ENCODE measurements at places on chromosomes 1 and 21.
A peak's percentile ranks its signal among the peaks of the same experiment; 100 is the strongest.

DNA sequence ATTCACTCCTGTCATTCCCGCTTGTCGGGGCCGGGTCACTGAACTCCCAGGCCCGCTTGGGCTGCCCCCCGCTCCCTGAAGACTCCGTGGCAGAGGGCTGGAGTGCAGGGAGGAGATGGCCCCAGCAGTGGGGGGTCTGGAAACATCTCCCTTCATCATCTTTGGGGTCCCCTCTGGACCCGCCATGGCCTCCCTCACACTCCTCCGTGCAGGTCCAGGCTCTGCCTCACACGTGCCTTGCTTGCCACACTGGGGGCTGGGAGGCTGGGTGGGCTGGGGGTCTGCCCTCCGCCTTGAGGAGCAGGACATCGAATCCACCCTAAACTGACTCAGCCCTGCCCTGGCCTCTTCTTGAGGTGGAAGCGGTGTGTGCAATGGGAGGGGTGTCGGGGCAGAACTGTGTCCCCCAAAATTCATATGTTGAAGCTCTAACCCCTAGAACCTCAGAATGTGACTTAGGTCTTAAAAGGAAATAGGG, 35.2 kb downstream of the POFUT2 start:
- no peak for DNase-seq

- no peak for DNase-seq
Measured at GRCh38 chr1:34426325-34426896, 249.7 kb downstream of the C1orf94 start.

GRCh38 chr1:24481843-24482610, 20.6 kb upstream of the RCAN3 start:
- no peak for DNase-seq

GRCh38 chr1:58621391-58621790, 44.3 kb upstream of the TACSTD2 start:
- no peak for DNase-seq

GRCh38 chr1:35524106-35524505, 33.1 kb downstream of the KIAA0319L start:
- DNase-seq = no peak

- DNase-seq = no peak
Measured at GRCh38 chr1:248696774-248697173, 5.8 kb downstream of the OR14I1 start.

DNA sequence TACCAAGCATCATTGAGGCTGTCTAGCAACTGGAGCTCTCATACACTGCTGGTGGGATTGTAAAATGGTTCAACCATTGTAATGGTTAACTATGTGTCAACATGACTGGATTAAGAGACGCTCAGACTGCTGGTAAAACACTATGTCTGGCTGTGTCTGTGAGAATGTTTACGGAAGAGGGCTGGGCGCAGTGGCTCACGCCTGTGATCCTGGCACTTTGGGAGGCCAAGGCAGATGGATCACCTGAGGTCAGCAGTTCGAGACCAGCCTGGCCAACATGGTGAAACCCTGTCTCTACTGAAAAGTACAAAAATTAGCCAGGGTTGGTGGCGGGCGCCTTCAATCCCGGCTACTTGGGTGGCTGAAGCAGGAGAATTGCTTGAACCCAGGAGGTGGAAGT, 4.8 kb upstream of the FCRLA start:
- peak; percentile 64 for DNase-seq

GRCh38 chr1:19391596-19391981, 79.5 kb downstream of the SLC66A1 start:
- no peak for DNase-seq

DNA sequence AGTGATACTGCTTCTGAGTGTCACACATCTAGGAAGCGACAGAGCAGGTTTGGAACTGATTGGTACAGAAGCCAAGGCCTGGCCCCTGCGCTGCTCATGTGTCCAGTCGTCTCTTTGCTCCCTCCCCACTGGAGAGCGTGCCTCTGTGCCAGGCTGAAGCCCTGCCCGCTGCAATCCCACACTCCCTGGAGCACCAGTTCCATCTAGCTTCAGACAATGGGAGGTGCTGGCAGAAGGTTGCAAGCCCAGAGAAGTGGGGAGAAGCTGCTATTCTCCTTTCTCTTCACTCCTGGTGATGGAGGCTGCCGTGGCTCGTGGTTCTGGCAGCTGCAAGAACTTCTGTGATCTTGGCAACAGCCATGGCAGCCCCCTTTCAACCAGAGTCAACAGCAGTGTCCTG, 250.9 kb downstream of the MATN1 start:
- no peak for DNase-seq

DNA sequence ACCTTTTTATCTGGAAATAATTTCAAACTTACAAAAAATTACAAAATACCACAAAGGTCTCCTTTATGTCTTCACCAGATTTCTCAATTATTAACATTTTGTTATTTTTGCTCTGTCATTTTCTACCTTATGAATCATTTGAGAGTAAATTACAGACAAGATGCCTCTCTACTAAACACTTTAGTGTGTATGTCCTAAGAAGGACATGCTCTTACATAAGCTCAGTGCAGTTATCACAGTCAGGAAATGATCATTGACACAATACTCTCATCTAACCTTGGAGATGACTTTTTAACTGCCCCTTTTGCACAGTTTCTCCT, 378.9 kb upstream of the RUNX1 start:
- no peak for DNase-seq
